Nephron progenitor cell (in vitro differentiated cells): ENCODE measurements at places on chromosomes 12 and 14.

- DNase-seq: no peak
These were observed 538 bp upstream of the TIGAR start for GRCh38 chr12:4320497-4320852.

GRCh38 chr14:54653712-54654469 is 87.0 kb downstream of the SAMD4A start:
- DNase-seq: peak; percentile 22

DNA sequence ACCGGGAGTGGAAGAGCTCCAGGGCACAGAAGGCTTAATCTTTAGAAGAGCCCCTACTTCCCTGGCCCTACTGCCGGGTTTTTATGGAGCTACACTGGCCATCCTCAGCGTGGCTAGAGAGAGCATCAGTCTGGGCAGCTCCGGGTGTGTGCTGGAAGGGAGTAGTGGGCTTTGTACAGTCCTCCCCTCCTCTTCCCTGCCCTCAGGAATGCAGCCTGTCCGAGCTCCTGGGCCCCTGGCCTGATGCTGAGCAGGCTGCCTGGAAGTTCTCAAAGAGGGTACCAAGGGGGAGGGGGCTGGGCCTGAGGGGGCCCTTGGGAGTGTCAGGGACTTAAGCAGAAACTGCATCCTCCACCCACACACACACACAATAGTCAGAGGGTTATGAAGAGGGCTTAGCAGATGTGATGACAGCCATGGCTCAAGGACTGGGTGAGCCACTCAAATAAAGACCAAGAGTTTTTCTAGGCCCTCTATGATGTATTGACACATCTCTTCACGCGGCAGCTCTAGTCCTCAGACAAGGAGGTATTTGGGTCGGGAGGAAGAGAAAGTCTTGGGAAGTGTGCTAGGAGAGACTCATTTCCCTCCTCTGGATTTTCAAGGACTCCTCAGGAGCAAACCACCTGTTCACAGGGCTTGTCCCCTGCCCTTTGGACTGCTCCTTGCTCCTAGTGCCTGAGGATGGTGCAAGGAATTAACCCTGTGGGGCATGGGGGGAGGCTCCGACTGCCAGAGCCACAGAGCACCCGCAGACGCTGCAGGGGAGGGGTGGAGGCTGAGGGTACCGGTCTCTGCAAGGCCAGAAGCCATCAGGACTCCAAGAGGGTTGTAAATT is 16.5 kb upstream of the FIGNL2 start:
- DNase-seq: peak; percentile 50

- DNase-seq: no peak
These were observed 1.3 kb upstream of the PABPN1 start for GRCh38 chr14:23319746-23320583.

- DNase-seq: no peak
These were observed 133.2 kb downstream of the PRKCH start for GRCh38 chr14:61454545-61454944.

GRCh38 chr14:30296931-30297405 is 262.0 kb upstream of the G2E3 start:
- no peak for DNase-seq

GRCh38 chr14:105930572-105930971 is 404.2 kb downstream of the TMEM121 start:
- no peak for DNase-seq

DNA sequence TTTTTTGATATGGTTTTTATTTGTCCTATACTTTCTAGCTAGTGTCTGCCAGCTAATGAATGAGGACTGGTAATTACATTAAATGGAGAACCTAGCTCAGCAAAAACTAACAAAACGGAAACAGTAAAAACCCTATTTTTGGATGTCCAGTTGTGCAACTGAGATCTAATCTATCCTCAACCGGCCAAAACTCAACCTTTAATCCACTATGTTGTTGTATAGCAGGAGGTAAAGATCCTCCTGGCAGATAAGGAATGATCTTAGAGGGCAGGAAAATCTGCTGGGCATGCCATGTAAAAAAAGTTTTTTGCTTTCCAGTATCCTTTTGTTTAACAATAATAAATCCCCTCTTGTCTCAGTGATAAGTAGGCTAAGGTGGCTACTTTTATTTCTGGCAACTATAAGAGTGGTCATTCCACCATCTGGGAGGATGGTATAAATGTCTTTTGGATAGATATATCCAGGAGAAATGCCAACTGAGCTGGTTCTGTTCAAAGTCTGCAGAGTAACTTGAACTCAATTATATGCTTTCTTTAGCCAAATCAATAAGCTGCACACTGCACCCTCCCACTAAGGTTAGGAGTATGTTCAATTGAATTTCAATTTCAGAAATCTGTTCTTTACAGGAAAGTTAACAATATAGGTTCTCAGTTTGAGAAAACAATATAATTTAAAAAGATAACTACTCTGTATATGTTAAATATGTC is 40.1 kb downstream of the WASHC3 start:
- no peak for DNase-seq

- DNase-seq: no peak
These were observed 13.0 kb upstream of the PYGL start for GRCh38 chr14:50957296-50957695.

GRCh38 chr12:46998811-46999368 is 80.5 kb upstream of the PCED1B start:
- no peak for DNase-seq

DNA sequence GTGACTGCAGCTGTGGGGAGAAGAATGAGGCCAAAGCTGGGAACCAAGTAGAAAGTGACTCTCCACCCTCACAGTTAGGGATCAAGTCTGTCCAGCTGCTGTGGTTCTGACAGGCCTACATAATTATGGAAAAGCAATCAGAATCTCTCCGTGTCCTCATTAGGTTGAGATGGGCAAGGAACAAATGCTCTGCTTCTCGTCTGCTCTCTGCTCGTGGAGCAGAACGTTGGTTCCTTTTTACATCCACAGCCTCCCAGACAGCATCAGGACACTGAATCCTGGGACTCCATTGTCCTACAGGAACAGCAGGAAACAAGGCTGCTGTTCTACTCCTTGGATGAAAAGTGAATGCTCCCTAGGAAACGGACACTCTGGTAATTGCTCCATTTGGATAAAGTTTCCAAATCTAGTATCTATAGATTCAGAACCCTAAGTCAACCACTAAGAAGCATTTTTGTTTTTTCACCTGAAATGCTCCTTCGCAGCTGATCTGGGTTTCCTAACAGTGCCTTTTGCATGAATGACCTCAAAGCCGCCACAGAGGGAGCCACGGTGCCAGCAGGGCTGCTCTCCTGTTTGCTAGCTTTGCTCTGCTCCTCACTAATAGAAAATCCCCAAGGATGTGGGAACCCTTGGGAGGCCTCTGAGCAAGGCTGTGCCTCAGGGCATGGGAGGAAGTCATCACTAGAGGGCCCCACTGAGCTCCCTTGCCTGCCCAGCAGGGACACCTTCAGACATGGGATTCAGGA is 102.0 kb downstream of the EGLN3 start:
- DNase-seq: peak; percentile 79

DNA sequence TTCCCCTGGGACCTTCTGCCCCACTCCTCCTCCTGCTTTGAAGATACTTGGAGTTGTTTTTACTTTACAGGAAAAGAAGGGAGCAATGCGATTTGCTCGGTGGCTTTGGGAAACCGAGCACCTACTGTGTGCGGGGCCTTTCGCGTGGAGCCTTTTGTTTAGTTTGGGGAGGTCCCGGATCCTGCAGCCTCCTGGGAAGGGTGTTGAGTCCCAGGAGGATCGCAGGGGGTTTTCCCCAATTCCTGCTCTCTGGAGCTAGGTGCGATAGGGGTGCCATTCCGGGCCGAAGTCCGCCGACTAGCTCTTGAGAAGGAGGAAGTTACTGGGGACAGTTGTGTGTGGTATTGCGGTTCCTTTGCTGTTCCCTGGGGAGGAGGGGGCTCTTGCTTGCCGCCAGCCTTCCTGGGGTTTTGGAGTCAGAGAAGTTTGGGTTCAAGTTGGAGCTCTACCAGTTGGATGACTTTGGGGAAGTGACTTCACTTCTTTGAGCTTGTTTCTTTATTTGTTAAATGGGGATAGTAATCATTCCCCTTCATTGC is 1.1 kb downstream of the BRI3BP start:
- peak; percentile 20 for DNase-seq

GRCh38 chr12:130655010-130655409 is 61.1 kb downstream of the RIMBP2 start:
- no peak for DNase-seq

GRCh38 chr12:10641735-10642500 is 28.5 kb upstream of the MAGOHB start:
- no peak for DNase-seq

DNA sequence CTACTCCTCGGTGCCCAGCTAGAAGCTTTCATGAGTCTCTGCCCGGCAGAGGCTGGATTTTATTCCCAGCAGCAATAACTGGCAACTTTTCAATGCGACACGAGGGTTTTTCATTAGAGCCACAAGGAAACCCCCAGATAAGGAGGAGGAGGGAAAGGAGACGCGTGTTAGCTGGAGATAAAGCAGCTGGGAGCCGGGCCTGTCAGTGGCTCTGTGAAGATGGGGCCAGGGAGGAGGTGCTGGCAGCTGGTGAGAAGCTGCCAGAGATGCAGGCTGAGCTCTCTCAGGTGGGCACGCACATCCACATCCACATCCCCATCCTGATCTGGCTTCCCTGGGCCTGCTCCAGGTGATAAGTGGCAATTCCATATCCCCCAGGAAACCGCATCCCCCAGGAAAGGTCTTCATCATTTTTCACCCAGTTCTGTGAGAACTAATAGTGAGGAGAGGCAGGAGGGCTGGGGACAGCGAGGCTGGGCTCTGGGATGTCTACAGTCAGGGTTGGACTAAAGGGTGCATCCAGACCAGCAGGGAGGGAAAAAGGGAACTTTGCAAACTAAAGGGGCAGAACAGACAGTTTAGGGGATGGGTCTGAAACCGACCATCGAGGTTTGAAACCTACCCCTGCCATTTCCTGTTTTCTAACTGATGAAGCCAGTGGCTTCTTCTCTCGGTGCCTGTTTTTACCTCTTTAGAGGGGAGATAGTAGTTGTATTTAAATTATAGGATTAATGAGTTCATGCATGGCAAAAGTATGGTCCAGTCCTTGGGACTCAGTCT is 413.2 kb downstream of the DPF3 start:
- DNase-seq: no peak

GRCh38 chr12:2513141-2514037 is 281.4 kb upstream of the FKBP4 start:
- no peak for DNase-seq

DNA sequence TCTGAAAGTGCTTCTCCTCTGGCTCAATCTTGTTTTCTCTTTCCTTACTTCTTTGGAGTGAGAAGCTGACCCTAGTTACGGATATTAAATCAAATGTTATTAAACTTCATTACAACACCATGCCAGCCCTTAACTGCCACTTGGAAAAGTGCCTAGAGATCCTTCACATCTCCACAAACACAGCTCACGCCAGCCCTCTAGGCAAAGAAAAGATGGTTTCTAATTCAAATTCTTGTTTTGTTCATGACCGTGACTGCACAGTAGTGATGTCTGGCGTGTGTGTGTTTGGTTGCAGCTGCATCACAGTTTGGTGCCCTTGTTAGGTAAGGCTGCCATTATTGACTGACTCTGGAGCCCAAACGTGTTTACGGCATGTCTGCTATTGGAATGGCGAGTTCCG is 113.0 kb downstream of the BEGAIN start:
- no peak for DNase-seq

DNA sequence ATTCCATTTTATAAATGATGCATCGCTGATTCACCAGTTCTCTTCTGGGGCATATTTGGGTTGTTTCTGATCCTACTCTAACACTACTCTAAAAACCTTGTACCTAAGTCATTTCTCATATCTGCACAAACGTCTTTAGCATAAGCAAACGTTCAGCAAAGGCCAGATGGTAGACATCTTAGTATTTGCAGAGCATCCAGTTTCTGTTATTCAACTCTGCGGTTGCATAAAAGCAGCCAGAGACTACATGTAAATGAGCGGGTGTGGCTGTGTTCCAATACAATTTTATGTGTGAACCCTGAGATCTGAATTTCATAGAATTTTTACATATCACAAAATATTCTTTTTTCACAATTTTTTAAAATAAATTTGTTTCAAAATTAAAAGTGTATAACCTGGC is 22.8 kb upstream of the MMP17 start:
- no peak for DNase-seq

GRCh38 chr12:120529641-120530417 is 871 bp upstream of the COQ5 start:
- no peak for DNase-seq

GRCh38 chr14:74601982-74602381 is 10.1 kb downstream of the LTBP2 start:
- no peak for DNase-seq

DNA sequence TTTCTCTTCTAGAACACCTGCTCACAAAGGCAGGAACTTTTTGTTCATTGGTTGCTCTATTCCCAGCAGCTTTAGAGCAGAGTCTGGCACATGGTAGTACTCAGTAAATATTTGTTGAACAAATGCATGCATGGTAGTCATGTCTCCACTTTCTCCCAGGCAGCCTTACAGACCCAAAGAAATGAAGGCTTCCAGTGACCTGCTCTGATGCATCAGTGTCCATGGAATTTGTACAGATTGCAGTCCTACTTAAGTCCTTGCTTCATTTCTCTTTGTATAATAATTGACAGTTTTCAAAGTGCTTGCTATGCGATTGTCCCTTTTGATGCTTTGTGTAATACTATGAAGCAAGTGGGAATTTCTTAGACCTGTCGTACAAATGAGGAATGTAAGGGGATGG is 119.6 kb downstream of the DERA start:
- no peak for DNase-seq

GRCh38 chr12:106282457-106283097 is 20.0 kb upstream of the TCP11L2 start:
- DNase-seq: peak; percentile 39

DNA sequence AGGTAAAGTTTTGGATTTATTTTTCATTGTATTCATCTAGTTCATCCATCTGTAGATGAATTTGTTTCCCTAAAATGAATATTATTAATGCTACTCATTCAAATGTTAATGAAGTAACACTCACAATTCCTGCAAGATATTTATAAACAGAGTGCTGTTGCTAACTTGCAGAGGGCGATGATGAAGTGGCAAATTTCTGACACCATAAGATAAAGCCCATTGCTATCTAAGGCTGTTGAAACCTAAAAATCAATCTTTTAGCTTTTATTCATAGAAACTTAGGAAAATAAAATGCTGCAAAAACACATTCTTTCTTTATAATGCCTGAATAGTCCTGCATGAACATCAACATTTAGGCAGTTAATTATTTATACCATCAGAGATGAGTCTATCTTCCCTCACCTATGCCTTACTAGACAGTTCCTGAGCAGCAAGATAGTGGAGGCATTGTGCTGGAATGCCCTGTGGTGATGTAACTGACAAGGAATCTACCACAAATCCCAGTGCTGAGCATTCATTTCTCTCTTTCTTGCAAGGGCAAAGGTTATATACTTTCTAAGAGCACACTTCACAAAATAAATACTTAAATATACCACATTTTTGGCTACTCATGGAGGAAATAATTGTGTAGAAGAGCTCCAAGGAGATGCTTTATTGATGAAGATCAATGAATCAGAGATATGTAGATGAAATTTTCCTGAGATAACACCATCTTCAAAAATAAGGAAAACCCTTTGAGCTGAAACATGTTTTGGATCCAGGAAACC is 57.6 kb downstream of the LMNTD1 start:
- DNase-seq: no peak

- peak; percentile 30 for DNase-seq
These were observed 1552.1 kb downstream of the AACS start for GRCh38 chr12:126617312-126617711.

- DNase-seq: no peak
These were observed 26.0 kb upstream of the LTBP2 start for GRCh38 chr14:74638066-74638465.

GRCh38 chr14:92759300-92759678 is 10.9 kb upstream of the LGMN start:
- DNase-seq: peak; percentile 33
